ENCODE measurements at places on chromosomes 11 and 22.
A peak's percentile ranks its signal among the peaks of the same experiment; 100 is the strongest.

- no peak for DNase-seq
Observed at GRCh38 chr22:20792966-20793728, 19.2 kb downstream of the SERPIND1 start.

- no peak for DNase-seq
Observed at GRCh38 chr11:88213406-88213805, 38.2 kb upstream of the RAB38 start.

GRCh38 chr11:102592131-102592530 is 33.0 kb downstream of the MMP20 start:
- no peak for DNase-seq

DNA sequence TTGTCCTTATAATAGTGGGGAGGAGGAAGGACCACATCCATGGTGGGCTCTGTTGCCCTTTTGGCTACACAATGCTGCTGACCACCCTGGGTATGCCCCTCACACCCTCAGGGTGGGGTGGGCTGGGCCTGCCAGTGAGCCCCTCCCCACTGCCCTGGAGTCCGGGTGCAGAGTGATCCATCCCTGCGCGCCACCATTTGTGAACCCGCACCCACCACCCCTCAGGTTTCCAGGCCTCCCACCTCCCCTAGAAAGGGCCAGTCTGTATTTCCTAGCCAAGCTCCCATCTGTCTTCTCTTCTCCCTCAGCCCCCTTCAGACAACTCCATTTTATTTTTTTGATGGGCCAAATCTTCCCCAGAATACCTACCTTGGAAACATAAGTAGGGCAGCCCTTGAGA is 25.0 kb downstream of the MS4A10 start:
- DNase-seq = no peak

GRCh38 chr22:25465949-25466348 is 98.5 kb upstream of the GRK3 start:
- DNase-seq = no peak

DNA sequence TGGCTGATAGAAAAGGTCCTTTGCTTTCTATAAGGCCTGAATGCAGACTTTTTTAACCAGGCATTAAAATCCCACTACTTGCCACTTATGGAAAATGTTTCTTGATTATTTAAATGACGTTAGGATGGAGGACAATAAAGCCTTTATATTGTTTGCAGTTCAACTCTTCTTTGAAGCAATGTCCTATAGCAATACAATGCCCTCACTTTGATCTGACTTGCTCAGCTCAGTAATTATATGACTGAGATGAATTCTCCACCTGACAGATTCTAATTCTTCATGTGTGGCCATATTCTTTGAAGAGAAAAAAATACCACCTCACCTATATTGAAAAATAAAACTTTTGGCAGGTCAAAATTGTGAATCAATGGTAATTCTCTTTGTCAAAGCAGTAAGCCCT is 182.0 kb upstream of the MTMR2 start:
- no peak for DNase-seq

- no peak for DNase-seq
Observed at GRCh38 chr11:7202412-7202811, 49.3 kb upstream of the SYT9 start.

DNA sequence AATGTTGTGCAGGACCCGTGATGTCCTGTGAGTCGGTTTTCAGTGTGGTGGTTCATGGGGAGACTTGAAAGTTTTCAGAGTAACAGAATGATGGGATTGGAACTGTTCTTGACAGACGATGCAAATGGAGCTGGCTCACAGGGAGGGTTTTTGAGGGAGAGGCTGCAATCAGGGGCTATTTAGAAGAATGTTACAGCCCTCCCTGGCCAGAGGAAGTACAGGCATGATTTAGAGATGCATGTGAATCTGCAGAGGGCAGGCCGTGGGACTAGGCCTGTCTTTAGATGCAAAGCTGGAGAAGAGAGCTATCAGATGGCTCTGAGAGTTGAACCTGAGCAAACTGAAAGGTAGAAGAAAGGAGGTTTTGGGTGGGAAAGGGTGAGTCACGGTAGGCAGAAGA is 74.6 kb upstream of the YWHAH start:
- DNase-seq = no peak

DNA sequence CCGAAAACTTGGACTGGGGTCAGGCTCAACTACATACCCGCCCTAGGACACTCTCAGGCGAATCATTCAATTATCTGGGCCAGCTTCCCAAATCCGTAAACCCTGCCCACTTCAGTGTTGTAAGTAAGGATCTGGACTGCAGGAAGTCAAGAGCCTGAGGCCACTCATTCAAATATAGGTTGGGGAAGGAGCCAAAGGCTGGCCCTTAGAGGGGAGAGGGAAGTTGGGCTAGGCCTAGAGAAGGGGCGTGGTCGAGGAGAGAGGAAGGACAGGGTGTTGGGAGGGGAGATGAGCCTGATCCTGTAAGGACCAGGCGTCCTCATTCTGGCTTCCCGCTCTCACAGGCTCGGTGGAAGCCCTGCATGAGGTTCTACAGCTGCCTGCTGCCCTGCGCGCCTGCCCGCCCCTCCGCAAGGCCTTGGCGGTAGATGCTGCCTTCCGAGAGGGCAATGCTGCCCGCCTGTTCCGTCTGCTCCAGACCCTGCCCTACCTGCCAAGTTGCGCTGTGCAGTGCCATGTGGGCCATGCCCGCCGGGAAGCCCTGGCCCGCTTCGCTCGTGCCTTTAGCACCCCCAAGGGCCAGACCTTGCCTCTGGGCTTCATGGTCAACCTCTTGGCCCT is 3.0 kb downstream of the SAC3D1 start:
- DNase-seq = no peak

GRCh38 chr11:20367313-20367948 is 3.9 kb downstream of the HTATIP2 start:
- DNase-seq = peak; percentile 82

- DNase-seq = no peak
Observed at GRCh38 chr11:10488121-10488933, 33.3 kb downstream of the AMPD3 start.

GRCh38 chr22:43305806-43306205 is 37.4 kb downstream of the SCUBE1 start:
- no peak for DNase-seq

Data from posterior cingulate gyrus (tissue), 11 donors.